HS-5 (cell line): ENCODE measurements at places on chromosomes 13 and 19.

DNA sequence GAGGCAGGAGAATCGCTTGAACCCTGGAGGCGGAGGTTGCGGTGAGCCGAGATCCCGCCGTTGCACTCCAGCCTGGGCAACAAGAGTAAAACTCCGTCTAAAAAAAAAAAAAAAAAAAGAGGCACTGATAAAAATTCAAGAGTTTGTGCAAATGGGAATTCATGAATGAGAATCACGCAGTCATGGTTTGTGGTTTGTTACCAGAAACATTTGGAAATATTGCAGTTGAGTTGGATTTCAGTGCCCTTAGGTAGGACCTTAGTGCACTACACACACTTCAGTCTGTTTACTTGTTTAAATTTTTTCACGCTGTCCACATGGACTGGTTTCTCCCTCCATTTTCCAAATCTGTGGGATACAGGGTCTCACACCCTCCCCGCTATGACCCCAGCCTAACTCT lies 28.4 kb downstream of the ZNF844 start:
- DNase-seq = no peak

DNA sequence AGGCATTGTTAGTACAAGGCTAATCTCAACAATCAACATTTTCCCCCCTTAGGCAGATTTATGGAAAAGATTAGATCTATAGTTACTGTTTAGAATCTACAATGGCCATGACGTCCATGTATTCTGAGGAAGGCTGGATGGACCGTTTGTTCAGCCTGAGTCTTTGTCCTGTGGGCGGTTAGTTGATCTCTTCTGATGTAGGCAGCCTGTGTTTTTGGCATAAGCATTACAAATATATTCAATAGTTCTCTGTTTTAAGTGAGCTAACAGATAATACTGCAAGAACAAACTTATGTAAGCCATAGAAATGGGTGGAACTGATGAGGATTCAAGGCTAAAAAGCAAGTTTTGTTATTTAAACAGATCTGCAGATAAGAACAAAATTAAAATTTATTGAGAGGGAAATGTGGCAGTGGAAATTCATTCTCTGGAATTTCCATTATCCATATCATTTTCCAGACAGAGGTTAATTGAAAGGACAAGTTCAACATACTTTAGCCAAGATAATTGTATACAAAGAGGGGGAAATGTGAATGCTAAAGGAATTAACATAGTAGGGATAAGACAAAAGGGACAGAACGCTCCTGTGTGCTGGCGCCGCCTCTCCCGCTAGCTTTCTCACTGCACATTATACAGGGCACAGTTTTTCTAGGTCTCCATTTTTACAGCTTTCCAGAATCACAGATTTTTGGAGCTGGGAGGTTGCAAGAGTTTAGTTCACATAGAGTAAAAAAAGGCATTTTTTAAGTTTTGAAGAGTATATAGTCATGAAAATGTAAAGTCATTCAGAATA lies 48.6 kb downstream of the FAM124A start:
- no peak for DNase-seq

- no peak for DNase-seq
Measured at GRCh38 chr19:35034005-35034502, 3.8 kb downstream of the SCN1B start.

DNA sequence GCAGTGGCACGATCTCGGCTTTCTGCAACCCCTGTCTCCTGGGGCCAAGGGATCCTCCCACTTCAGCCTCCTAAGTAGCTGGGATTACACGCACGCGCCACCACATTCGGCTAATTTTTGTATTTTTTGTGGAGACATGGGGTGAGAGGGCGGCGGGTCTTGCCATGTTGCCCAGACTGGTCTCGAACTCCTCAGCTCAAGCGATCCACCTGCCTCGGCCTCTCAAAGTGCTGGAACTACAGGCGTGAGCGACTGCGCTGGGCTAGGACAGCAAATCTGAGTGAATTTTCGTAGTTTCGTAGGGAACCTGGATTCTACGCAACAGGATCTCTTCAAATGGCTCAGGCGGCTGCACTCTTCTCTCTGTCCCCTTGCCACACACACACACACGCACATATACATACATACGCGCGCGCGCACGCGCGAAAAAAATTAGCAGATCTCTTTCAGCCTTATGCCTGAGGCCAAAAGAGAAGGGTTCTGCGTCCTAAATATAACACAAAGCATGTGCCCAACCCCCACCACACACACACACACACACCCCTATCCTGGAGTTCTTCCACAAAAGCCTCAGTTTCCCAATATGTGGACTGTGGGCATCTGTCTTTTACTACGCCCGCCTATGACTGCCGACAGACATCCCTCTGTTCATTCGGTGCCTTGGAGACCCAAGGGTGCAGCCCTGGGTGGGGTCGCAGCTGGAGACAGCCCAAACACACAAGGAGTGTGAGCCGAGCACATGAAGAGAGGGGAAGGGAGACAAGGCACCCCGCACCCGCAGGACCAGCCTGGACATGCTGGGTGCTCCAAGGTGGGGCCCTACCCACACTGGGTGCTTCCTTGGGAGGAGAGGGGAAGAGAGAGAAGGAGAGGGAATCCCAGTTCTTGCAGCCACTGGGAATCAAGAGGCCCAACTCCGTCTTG lies 616 bp downstream of the PINLYP start:
- DNase-seq = no peak

DNA sequence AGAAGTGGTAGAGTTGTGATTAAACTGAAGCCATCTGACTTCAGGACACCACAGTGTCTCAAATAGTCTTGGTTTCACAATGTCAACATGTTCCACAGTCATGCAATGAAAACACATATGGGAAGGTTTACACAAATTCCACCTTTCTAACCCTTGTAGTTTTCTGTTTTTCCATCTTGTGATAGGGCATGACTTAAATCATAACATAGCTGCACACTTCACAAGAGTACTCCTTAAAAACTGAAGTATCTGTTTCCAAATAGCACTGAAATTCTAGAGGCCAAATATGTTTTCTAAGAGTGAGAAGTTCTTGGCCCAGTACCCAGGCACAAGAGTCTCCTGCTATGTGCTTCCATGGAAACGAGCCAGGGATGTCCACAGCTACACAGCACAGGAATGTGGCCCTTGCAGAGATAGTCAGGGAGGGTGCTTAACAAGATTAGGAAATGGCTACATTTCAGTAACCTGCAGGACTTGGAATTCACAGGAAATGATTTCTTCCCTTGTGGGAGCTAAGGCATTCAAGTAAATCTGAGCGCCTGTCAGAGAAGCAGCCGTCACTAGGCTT lies 269.1 kb downstream of the NDFIP2 start:
- DNase-seq = peak; percentile 53

GRCh38 chr19:2578901-2579677 lies 103.2 kb downstream of the GADD45B start:
- DNase-seq = peak; percentile 61

DNA sequence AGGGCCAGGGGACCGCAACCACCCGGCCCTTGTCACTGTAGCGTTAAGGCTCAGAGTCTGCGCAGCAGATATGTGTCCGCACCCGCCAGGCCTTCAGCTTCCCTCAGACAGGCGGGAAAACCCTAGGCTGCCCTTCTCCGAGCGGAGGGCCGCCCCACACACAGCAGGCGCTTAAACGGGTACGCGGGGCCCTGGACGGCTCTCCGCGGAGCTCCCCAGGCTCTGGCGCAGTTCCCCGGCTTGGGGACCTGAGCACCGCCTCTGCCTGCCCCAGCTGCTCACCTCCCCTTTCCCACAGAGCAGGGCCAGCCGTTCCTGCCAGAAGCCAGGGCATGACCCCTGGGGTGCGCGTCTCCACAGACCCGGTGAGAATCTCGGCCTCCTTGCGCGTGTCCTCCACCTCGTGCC lies 593 bp downstream of the ZNF135 start:
- no peak for DNase-seq

GRCh38 chr19:995051-995827 lies 5.0 kb upstream of the GRIN3B start:
- no peak for DNase-seq

DNA sequence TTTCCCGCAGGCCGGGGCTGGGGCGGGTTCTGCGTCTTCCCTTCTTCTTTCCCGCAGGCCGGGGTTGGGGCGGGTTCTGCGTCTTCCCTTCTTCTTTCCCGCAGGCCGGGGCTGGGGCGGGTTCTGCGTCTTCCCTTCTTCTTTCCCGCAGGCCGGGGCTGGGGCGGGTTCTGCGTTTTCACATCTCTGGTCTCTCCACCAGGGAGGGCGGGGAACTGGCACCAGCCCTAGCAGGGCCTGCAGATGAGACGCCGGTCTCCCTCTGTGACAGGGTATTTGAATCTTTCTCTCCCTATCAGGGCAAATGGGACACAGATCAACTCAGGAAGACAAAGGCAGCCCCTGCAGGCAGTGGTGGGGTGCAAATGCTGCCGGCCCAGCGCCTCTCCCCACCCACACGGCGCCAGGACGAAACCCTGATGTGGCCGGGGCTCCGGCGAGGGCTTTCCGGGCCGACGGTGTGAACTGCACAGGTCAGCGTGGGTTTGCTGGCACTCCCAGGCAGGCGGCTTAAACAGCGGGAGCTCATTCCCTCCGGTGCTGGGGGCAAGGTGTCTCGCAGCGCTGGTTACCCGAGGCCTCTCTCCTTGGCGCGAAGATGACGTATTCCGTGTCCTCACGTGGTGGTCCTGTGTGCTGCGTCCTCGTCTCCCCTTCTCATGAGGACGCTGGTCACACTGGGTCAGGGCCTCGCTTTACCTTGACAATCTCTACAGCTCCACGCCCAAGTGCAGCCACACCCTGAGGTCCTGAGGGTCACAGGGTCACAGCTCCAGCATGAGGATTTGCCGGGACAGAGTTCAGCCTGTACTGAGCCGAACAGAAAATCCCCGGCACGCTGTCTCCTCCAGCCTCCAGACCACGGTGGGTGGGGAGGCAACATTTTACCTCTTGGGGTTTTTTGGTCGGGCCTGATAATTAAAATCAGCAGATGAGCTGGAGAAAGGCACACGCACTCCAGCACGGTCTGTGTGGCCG lies 717 bp upstream of the C13orf46 start:
- no peak for DNase-seq

GRCh38 chr19:13689085-13689484 lies 75.2 kb upstream of the MRI1 start:
- no peak for DNase-seq

DNA sequence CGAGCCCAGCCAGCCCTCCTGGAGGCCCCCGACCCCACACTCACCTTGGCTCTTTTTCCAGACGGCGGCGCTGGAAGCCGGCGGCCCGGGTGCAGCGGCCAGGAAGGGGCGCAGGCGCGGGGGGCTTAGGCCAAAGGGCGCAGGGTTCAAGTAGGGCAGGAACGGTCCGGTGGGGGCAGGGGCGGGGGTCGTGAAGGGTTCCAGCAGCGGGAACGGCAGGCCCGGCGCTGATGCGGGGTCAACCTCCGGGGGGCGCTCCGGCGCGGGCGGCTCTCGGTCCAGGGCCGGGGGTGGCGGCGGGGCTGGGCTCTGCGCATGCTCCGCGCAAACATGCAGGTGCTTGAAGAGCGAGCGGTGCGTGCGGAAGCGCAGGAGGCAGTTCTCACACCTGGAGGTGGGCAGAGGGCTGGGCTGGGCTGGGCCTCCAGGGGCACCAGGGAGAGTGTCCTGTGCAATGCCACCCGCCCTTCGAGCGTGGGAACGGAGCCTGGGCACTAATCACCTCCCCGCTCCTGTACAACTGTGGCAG lies 2.3 kb downstream of the ZNF414 start:
- no peak for DNase-seq

GRCh38 chr13:113196970-113197737 lies 11.3 kb downstream of the PCID2 start:
- DNase-seq = no peak

GRCh38 chr13:109667807-109668291 lies 118.5 kb downstream of the IRS2 start:
- DNase-seq = no peak

GRCh38 chr19:46076031-46076880 lies 35.5 kb upstream of the IGFL4 start:
- no peak for DNase-seq

DNA sequence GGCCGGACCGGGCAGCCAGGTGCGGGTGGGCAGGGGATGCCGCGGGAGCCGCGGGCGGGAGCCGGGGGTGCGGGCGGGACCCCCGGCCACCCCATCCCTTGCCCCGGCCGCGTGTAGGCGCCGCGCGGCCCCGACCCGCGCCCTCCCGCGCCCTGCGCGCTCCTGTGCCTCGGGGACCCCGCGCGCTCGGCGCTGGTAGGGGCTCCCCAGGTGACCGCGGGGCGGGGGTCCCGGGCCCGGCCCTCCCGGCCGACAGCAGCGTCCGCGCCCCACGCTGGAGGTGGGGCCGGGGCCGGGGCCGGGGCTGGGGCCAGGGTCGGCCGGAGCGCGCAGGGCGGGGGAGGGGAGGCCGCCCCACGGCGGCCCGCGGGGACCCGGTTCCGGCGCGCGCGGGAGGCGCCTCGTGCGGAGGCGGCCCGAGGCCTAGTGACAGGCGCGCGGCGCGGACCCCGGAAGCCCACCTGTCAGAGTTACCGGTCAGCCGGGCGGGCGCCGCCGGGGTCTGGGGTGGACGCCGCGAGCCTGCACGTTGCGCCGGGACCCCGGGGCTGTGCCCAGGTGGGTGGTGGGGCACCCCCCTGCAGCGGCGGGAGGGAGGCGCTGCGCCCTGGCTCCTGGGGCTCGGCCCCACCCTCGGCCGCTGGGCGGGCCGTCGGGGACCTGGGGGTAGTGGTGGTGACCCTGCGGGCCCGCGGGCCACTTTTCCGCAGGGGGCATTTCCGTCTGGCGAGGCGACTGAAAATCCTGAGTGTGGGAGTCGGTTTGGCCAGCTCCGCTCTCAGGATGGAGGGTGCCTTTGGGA lies 518 bp downstream of the TFDP1 start:
- DNase-seq = no peak

GRCh38 chr19:2732157-2732725 lies 7.6 kb downstream of the SLC39A3 start:
- no peak for DNase-seq

- DNase-seq = no peak
Measured at GRCh38 chr13:93430381-93430780, 203.8 kb downstream of the GPC6 start.

DNA sequence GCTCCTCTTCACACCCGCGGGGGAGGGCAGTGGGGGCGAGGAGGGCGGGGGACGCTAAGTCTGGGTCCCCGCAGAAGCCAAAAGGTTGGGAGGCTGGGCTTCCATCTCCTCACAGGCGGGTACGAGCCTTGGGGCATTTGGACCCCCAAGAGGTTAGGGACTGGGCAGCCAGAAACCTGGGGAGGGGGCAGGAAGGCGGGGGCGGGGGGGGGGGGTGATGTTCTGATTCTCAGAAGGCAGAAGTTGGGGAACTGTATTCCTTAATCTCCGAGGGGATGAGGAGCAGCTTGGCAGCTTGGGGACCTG lies 5.1 kb downstream of the BCL3 start:
- DNase-seq = no peak

GRCh38 chr19:47436712-47437401 lies 17.5 kb upstream of the MEIS3 start:
- no peak for DNase-seq
